ENCODE measurements at places on chromosomes 7 and 10.

DNA sequence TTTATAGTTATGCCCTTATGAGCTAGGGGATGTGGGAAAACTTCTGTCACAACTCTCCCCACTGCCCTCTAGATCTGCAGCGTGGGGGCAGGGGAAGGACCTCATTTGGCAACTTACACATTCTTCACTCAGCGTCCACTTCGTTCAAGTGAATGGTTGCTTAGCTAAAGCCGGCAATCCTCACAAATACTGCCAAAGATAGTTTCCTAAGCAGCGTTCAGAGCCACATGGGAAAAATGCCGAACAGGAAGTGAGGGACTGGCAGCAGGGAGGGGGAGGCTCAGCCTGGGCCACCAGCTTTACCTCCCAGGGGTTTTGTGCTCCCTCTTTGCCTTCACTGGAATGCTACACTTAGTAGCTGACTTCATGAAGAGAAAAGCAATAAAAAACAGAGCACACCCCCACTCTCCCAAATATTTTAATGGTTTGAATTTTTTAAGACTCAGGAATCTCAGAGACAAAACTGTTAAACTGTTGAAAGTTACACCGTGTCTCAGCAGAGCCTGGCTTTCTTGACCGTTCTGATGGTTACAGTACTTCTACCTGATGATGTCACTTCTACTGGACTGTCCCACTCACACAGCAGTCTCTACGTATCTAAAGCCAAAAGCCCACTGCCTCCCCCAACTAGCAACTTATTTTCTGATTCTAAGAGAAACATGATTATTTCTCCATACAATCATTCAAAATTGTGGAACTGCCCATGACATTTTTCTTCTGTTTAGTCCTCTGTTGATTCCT is 10.4 kb downstream of the GRM3 start:
- DNase-seq, result peak; percentile 46

DNA sequence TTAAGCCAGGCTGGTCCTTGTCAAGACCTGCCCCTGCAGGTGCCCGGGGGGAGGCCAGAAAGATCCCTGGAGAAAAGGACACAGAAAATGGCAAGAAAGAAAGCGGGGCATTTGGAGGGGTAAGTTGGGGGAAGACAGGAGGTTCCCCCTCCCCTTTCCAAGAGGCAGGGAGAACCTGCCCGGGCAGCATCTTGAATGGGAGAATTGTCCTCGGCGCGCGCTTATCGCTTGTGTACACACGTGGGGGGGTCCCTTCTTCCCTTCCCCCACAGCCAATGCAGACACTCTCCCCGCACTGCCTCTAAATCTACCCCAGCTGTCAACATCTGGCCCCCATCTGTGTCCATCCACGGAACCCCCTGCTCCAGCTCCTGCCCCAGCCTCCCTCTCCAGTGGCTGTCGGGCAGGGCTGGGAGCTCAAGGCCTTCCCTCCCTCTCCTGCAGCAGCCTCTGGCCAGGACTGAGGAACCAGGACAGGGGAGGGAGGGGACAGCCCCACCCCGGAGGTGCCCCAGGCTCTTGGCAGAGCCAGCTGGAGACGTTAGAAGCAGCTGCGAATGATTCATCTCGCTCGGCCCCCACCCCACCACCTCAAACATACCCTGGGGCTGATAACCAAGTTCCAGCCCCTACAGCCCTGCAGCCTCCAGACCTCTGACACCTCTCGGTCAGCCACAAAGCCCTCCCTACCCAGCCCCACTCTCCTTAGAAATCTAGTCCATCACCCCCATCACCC is 25.3 kb downstream of the EPHB4 start:
- no peak for DNase-seq

DNA sequence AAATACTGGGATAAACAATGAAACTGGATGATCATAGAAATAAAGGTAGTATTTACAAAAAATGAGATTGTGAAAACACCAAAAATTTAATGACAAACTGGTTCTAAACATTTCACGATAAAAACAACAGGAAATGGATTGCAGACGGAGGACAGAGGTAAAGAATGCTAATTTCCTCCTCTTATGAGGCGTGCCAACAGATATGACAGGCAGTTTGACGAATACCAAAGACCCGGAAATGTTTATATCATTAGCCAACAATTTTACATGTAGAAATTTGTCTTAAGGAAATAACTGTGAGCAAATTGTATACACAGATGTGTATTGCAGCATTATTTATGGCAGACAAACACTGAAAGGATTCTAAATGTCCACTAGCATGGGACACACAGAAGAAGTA is 162.0 kb upstream of the MGMT start:
- no peak for DNase-seq

DNA sequence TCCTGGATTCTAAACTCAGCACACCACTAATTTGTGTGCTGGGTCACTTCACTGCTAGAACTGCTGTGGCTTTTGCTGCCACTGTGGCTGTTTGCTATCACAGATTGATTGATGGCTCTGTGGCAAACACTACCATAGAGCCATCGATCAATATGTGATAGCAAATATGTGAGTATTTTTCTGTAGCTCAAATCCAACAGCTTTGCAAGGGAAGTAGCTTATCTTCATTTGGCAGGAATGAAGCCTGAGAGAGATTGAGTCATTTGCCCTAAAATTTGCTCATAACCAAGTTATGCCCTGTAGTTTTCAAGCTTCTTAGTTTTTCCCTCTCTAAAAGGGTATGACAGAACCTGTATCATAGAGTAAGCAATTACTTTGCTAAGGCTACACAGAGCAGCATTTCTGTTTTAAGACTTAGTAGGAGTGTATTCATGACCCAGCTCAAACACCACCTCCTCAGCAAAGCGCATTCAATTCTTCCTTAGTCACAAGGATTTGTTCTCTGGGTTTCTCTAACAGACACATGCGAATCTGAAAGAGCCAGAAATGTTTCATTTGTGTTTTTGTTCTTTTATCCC is 43.1 kb downstream of the MINPP1 start:
- DNase-seq, result no peak

DNA sequence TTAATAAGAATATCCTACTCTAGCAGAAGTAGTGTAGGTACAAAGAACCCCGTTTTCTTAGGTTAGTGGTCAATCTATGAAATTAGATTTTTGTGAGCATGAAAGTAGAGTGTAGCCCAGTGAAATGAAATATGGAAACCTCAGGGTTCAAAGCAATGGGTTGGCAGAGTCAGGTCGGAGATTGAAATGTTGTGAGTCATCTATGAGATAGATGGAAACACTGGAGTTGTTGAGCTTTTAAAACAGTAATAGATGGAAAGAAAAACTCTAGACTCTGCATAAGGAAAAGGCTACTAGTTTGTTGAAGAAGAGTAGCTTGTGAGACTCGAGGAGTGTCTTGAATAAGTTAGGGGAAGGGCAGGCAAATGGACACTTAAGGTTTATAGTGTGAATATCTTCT is 251.9 kb downstream of the EXOC4 start:
- no peak for DNase-seq

Measured in hypothalamus (tissue), 51 donors.